ENCODE measurements at places on chromosomes 16 and 17. TPM values are rescaled to one million over a fixed set of nuclear protein-coding genes. Genes with fewer than 3 reads are reported as not detected.
A peak's percentile ranks its signal among the peaks of the same experiment; 100 is the strongest.

- H3K36me3 ChIP-seq, result no peaks in the 10 kb centered on the region
- DNase-seq, result no peak
- H3K4me1 ChIP-seq, result no peaks in the 10 kb centered on the region
- no peak overlapping the region for H3K27ac ChIP-seq
Observed at GRCh38 chr17:7081341-7082062, 1.5 kb upstream of the CLEC10A start.

DNA sequence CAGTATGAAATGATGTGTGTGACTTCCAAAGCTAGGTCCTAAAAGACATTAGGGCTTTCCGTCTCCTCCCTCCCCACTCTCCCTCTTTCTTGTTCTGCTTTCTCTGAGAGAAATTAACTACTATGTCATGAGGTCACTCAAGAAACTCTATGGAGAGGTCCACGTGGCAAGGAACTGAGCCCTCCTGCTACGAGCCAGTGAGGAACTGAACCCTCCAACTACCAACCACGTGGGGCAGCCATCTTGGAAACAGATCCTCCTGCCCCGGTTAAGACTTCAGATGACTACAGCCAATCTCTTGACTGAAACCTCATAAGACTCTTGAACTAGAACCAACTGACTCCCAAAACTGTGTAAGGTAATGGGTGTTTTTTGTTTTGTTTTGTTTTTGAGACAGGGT, 4.2 kb upstream of the ALOX15 start:
- peaks cover 7% of the 10 kb centered on the region for H3K4me1 ChIP-seq
- no peak for DNase-seq
- H3K27ac ChIP-seq, result no peak overlapping the region
- H3K4me3 ChIP-seq, result no peak overlapping the region
- H3K27me3 ChIP-seq, result peaks cover 38% of the 10 kb centered on the region
- no peaks in the 10 kb centered on the region for H3K36me3 ChIP-seq

GRCh38 chr16:11078812-11079459, 134.6 kb downstream of the CLEC16A start:
- H3K27ac ChIP-seq, result peak overlapping the region; percentile 70
- H3K27me3 ChIP-seq, result no peaks in the 10 kb centered on the region
- no peak for DNase-seq
- H3K36me3 ChIP-seq, result no peaks in the 10 kb centered on the region
- H3K4me3 ChIP-seq, result no peak overlapping the region

GRCh38 chr17:29956225-29956624, 14.8 kb downstream of the EFCAB5 start:
- H3K27ac ChIP-seq, result no peak overlapping the region
- DNase-seq, result no peak
- H3K4me3 ChIP-seq, result no peak overlapping the region
- H3K4me1 ChIP-seq, result no peaks in the 10 kb centered on the region
- no peaks in the 10 kb centered on the region for H3K27me3 ChIP-seq

- H3K4me3 ChIP-seq, result no peak overlapping the region
- H3K27ac ChIP-seq, result no peak overlapping the region
- no peaks in the 10 kb centered on the region for H3K27me3 ChIP-seq
- no peaks in the 10 kb centered on the region for H3K4me1 ChIP-seq
Observed at GRCh38 chr16:71537643-71538042, 11.4 kb downstream of the CHST4 start.

DNA sequence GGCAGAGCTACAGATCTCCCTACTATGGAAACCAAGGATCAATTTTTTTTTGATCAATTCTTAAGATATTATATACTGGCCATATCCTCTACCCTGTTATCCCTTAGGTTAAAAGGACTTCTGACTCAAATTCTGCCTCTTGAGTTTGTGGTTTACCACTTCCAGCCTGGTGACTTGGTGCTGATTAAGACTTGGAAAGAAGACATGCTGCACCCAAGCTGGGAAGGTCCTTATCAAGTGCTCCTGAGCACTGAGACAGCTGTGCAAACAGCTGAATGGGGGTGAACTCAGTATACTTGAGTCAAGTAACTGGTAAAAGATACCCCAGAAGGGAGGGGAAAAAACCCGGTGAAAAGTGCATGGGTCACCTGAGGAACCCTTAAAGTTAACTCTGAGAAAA, 20.5 kb upstream of the SPACA3 start:
- H3K4me1 ChIP-seq, result peaks cover 9% of the 10 kb centered on the region
- no peak overlapping the region for H3K4me3 ChIP-seq
- no peaks in the 10 kb centered on the region for H3K36me3 ChIP-seq

DNA sequence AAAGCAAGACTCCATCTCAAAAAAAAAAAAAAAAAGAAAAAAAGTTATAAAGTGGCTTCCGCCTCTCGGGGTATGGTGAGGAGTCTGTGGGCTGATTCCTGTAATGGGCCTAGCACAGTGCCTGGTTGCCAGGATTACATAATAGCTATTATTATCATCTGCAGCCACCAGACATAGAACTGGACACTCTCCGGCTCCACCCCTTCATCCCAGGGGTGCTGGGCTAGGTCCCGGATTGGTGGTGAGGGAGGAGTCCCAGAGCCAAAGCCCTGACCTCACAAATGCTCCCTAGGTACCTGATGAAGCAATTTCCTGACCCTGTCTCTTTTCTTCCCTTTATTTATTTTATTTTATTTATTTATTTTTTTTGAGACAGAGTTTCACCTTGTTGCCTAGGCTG, 11.6 kb upstream of the ADGRG1 start:
- H3K27me3 ChIP-seq, result no peaks in the 10 kb centered on the region
- no peaks in the 10 kb centered on the region for H3K4me1 ChIP-seq
- no peak overlapping the region for H3K27ac ChIP-seq
- H3K4me3 ChIP-seq, result no peak overlapping the region
- H3K36me3 ChIP-seq, result no peaks in the 10 kb centered on the region

GRCh38 chr17:39963829-39964228, 1.0 kb downstream of the GSDMA start:
- no peak for DNase-seq
- H3K36me3 ChIP-seq, result no peaks in the 10 kb centered on the region
- H3K27me3 ChIP-seq, result no peaks in the 10 kb centered on the region
- no peak overlapping the region for H3K27ac ChIP-seq
- no peak overlapping the region for H3K4me3 ChIP-seq
- no peaks in the 10 kb centered on the region for H3K4me1 ChIP-seq

DNA sequence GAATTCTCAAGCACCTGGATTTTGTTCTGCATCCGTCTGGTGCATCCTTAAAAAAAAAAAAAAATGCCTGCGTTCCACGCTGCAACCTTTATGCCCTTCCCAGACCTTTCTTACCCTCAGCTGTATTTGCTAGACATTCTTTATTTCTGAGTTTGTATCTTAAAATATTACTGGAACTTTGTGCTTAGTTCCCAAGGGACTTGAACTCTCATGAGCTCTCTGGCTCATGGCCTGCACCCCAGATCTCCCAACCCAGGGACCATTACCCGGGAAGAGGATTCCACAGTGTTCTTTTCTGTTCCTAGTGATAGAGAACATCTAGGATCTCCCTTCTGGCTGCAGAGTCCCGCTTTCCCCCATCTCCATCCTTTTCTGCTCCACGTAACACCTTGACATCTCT, 28.9 kb upstream of the CLEC18A start:
- no peaks in the 10 kb centered on the region for H3K27me3 ChIP-seq
- peaks cover 28% of the 10 kb centered on the region for H3K4me1 ChIP-seq
- no peak for DNase-seq
- no peaks in the 10 kb centered on the region for H3K36me3 ChIP-seq
- no peak overlapping the region for H3K27ac ChIP-seq

GRCh38 chr17:43463241-43463640, 20.5 kb upstream of the DHX8 start:
- no peak for DNase-seq
- H3K27ac ChIP-seq, result no peak overlapping the region
- H3K36me3 ChIP-seq, result no peaks in the 10 kb centered on the region
- H3K4me3 ChIP-seq, result no peak overlapping the region
- no peaks in the 10 kb centered on the region for H3K27me3 ChIP-seq
- H3K4me1 ChIP-seq, result peaks cover 19% of the 10 kb centered on the region

- H3K27ac ChIP-seq, result no peak overlapping the region
- no peaks in the 10 kb centered on the region for H3K36me3 ChIP-seq
- no peaks in the 10 kb centered on the region for H3K27me3 ChIP-seq
- no peak overlapping the region for H3K4me3 ChIP-seq
Observed at GRCh38 chr16:10839279-10839666, 20.7 kb upstream of the TVP23A start.

DNA sequence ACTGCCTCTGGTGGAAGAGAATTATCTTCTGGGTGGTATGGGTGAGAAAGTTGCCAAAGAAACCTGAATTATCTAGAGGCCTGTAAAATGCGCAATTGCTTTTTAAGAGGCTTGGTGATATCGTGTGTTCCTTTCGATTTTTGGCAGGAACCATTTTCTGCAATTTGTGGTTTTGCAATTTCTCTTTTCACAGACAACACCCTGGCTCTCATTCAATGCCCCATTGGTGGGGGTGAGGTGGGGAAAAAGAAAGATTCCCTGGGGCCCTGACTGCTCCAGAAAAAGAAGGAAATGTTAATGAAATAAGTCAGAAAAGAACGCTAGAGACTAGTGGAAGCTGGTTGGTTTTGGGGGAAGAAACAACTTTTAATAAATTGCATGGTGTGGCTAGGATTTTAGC, 77.4 kb downstream of the ANKFN1 start:
- H3K4me3 ChIP-seq, result no peak overlapping the region
- H3K27ac ChIP-seq, result no peak overlapping the region
- peak; percentile 17 for DNase-seq
- H3K4me1 ChIP-seq, result no peaks in the 10 kb centered on the region

GRCh38 chr17:7929158-7930023, at the start of gene KCNAB3:
Gene KCNAB3 (minus strand): TSS chr17:7929856. CDS start chr17:7929435, 421 bp downstream.
- H3K27me3 ChIP-seq, result no peaks in the 10 kb centered on the region
- no peak for DNase-seq
- H3K4me1 ChIP-seq, result peaks cover 28% of the 10 kb centered on the region
- H3K36me3 ChIP-seq, result no peaks in the 10 kb centered on the region

GRCh38 chr17:7425756-7426155, 340 bp downstream of the SPEM2 start:
- no peak for DNase-seq
- no peaks in the 10 kb centered on the region for H3K36me3 ChIP-seq
- H3K4me3 ChIP-seq, result no peak overlapping the region

The DPEP3 gene
- total RNA-seq, result 0.66 TPM

The SLC13A2 gene
- total RNA-seq, result not detected

The PRAC2 gene
- total RNA-seq, result not detected

The CDH3 gene
- 1.3 TPM for total RNA-seq

The PTGES3L gene
- total RNA-seq, result not detected

The SPNS2 gene
- 24.6 TPM for total RNA-seq

The TPSG1 gene
- 2.5 TPM for total RNA-seq
